GM12892 (cell line): ENCODE measurements at places on chromosomes 2 and 18.
A peak's percentile ranks its signal among the peaks of the same experiment; 100 is the strongest.

GRCh38 chr2:133197156-133197555 is 371.1 kb downstream of the NCKAP5 start:
- DNase-seq = no peak

- DNase-seq = no peak
These were observed 96.5 kb downstream of the NDUFA10 start for GRCh38 chr2:239928391-239929350.

GRCh38 chr2:23566241-23567142 is 181.5 kb downstream of the KLHL29 start:
- peak; percentile 42 for DNase-seq

DNA sequence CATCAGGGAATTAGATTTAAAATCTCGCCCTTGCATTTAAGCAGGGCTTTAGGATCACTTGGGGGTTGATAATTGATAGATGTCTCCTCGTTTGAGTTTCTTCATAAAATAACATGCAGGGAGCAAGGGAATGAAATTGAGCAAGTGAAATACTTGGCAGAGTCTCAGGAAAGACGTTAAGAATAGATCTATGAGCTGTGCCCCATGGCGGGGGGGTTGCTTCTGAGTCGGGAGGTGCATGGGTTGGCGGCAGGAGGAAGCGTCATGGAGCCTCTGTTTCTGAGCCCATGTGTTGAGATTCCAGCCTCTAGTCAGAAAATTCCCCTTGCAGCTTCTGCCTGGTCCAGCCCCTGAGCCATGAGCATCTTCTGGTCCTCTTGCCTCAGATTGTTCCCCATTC is 82.0 kb downstream of the APOB start:
- DNase-seq = no peak

DNA sequence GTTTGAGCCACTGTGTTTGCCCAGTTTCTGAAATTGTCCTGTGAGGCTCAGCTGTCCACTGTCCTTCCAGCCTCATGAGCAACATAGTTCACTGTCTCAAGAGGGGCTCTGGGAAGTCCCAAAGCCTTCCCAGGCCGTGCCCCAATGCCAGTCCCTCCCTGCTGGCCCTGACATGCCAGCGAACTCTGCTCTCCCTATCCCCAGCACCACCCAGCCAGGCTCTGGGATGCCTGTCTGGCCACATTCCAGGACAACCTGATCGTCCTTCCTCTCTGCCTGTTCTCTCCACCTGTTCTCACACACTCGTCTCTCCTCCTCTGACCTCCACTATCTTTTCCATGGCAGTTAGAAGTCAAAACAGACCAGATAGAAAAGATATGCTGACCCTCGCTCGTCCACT is 278.0 kb upstream of the ID2 start:
- no peak for DNase-seq

GRCh38 chr2:188751816-188752215 is 222.4 kb upstream of the COL3A1 start:
- no peak for DNase-seq

DNA sequence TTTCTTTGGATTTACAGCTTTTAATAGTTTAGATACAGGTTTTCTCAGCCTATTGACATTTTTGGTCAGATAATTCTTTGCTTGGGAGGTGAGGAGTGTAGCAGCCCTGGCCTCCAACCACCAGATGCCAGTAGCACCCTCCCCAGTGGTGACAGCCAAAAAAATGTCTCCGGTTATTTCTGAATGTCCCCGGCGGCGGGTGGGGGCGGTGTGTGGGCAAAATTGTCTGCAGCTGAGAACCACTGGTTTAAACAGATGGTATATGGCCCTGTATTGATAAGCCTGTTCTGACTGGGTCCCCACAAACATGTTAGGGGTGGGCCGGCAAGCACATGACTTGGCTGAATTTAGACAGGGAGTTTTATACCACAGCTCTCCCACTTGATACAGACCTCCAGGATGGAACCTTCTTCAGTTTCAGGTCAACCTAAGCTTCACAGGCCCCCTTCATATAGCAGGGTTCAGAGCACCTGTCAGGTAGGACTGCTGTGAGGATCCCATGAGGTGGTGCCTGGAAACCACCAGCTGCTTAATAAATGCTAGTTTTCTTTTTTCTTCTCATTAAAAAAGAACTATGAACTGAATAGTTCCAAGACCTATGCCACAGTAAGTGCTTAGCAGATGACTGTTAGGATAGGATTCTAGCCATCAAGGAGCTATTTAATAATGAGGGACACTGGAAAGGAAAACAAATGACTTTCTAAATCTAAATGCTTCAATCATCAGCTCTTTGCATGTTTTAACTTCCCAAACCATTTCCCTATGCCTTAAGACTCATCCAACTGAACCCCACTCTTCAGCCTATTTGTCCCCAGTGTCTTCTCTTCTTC is 18.1 kb downstream of the LPIN2 start:
- DNase-seq = no peak

- DNase-seq = no peak
These were observed 364.5 kb upstream of the RGPD4 start for GRCh38 chr2:107462181-107462580.

DNA sequence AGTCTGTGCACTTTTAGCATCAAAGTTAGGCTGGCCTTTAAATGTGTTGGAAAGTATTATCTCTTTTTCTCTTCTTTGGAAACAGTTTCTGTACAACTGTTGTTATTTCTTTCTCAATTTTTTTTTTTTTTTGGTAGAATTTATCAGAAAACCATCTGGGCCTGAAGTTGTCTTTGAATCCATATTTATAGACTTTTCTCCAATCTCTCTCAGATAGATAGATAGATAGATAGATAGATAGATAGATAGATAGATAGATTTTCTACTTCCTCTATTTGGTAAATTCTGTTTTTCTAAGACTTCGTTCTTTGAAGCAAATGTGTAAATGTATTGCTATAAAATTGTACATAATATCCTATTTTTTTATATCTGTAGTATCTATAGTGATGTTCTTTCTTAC is 17.5 kb downstream of the DNAJC10 start:
- DNase-seq = no peak

DNA sequence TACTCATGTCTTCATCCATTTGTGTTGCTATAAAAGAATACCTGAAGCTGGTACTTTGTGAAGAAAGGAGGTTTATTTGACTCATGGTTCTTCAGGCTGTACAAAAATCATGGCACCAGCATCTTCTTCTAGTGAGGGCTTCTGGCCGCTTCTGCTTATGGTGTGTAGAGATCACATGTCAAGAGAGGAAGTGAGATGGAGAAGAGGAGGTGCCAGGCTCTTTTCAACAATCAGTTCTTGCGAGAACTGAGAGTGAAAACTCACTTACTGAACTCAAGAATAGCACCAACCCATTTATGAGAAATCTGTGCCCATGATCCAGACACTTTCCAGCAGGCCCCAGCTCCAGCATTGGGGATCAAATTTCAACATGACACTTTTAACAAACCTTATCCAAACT is 30.0 kb upstream of the BARD1 start:
- DNase-seq = no peak

- no peak for DNase-seq
These were observed 157.0 kb downstream of the TDRD15 start for GRCh38 chr2:21280793-21281192.

GRCh38 chr18:58525517-58525916 is 103.4 kb downstream of the ALPK2 start:
- DNase-seq = no peak

DNA sequence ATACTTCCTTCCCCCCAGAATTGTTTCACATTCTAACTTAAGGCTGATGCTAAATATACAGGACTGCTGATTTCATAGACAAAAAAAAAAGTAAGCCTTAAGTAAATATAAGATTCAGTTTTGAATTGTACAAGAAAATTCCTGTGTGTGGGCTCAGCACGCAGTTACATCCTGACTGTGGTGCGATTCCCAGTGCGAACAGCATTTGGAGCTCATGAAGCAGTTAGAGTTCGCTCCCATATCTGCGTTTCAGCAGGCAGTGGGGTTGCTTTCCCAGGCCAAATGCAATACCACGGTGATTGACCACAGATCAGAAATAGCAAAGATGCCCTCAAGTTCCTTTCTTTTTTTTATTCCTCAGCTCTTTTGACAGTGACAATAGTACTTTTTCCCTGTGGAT is 75.6 kb downstream of the SATB2 start:
- no peak for DNase-seq

DNA sequence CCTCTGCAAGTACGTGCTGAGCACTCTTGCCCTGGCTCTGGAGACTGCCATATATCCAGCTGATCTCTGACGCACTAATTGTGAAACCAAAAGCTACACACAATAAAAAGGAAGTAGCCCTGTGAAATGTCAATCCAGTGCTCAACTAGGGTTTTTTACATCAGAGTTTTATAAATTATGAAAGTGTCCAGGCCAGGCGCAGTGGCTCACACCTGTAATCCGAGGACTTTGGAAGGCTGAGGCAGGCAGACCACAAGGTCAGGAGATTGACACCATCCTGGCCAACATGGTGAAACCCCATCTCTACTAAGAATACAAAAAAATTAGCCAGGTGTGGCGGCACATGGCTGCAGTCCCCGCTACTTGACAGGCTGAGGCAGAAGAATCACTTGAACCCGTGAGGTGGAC is 24.5 kb upstream of the PEX13 start:
- DNase-seq = no peak

GRCh38 chr2:69138793-69139459 is 125.9 kb downstream of the ANTXR1 start:
- no peak for DNase-seq

- no peak for DNase-seq
These were observed 21.6 kb downstream of the TRPM8 start for GRCh38 chr2:233938676-233939370.

DNA sequence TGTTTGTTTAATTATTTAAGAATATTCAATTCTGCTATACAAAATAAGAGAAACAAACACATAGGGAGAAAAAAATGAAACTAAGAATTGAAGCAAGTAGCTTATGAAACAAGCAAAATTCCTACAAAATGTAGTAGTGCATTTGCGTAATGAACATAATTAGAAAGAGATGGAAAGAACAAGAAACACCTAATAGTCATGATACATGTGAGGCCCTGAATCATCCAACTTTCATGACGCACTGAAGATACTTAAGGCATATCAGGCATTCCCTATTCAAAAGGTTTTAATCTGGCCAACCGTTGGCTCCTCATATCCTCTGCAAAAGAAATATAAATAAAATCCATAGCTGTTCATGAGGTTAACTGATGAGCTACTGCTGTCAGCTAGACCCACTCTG is 14.5 kb upstream of the NAB1 start:
- DNase-seq = no peak
